ENCODE measurements at places on chromosomes 6 and 20.

GRCh38 chr20:57013741-57014140 lies 252.7 kb downstream of the BMP7 start:
- DNase-seq, result no peak

- no peak for DNase-seq
Measured at GRCh38 chr20:48282591-48283228, 497.4 kb upstream of the SULF2 start.

DNA sequence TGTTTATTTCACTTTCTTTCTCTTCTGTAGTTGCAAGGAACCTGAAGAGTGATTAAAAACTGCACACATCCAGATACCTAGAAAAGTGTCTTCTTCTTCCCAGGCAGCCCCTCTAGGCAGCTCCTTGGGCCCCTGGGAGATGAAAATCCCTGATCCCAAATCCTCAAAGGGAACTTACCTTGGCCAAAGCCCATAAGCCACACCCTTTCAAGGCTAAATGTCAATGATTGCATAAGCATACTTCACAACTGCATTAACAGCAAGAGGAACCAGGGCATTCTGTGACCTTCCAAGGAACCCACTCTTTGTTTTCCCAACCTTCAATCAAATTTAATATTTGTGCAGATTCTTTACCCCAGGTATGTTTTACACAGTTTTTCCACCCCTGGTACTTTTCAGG lies 4.4 kb upstream of the HMGN3 start:
- DNase-seq, result no peak

- no peak for DNase-seq
Measured at GRCh38 chr20:20002101-20002998, 14.8 kb upstream of the NAA20 start.

DNA sequence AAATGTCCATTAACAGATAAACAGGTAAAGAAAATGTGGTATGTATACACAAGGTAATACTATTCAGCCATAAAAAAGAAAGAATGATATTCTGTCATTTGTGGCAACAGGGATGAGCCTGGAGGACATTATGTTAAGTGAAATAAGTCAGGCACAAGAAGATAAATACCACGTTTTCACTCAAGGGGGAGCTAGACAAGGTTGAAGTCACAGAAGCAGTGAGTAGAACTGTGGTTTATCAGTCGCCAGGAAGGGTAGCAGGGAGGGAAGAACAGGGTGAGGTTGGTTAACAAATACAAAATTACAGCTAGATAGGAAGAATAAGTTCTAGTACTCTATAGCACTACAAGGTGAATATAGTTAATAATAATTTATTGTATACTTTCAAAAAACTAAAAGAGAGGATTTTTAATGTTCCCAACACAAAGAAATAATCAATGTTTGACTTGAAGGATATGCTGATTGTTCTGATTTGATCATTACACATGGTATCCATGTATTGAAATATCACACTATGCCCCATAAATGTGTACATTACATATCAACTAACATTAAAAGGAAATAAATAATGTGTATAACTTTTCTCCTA lies 21.1 kb downstream of the RTN4IP1 start:
- no peak for DNase-seq

DNA sequence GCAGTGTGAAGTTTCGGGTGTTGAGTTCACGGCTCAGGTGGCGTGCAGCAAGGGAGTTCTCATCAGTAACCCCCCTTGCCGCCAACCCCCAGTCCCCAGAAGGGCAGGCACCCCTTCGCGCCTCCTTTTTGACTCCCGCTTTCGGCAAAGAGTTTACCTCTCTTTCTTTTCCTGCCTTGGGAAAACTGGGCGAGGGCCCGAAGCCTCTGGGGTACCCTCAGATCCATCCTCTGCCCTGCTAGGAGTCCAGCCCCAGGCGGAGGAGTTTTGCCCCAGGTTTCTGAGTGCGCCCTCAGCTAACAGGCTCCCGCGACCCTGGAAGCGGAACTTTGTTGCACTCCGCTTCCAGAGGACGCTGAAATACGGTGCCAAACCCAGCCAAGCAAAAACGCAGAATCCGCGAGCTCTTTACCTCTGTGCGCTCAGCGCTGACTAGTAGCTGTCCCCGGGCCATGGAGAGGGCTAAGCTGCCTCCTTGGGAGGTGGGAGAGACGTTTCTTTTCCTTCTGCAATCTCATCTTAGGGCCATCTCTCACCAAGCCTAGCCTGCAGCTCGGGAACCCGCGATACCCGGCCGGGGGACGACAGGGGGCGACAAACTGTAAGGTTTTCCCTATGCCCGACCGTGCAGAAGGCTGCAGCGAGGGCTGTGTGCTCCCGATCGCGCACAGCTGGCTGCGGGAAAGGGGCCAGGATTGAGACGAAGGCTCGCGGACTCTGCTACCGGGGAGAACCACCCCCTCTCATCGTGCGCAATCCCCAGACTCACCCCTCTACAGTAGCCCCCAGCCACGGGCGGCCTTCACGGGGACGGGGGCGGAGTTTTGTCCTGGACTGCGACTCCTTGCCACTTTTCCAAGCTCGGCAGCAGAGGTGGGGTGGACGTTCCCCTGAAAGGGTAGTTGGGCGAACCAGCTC lies 2.7 kb upstream of the PAX1 start:
- no peak for DNase-seq

DNA sequence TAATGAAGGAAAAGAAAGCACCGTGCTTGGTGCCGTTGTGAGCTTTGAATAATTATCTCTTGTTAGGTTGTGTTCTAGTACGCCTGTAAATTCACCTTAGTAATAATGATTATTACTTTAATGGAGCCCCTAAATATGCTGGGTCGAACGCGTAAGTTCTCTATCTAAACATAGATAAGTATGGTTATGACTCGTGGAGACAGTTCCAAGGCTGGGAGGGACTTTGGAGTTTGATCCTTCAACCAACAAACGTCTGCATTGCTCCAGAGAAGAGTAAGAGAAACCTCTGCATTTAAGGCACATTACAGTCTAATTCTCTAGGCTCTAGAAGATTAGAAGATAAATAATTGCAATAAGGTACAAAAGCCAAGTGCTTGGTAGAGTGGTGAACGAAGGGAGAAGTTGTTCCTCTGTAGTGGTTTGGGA lies 514 bp downstream of the ACOT13 start:
- no peak for DNase-seq

DNA sequence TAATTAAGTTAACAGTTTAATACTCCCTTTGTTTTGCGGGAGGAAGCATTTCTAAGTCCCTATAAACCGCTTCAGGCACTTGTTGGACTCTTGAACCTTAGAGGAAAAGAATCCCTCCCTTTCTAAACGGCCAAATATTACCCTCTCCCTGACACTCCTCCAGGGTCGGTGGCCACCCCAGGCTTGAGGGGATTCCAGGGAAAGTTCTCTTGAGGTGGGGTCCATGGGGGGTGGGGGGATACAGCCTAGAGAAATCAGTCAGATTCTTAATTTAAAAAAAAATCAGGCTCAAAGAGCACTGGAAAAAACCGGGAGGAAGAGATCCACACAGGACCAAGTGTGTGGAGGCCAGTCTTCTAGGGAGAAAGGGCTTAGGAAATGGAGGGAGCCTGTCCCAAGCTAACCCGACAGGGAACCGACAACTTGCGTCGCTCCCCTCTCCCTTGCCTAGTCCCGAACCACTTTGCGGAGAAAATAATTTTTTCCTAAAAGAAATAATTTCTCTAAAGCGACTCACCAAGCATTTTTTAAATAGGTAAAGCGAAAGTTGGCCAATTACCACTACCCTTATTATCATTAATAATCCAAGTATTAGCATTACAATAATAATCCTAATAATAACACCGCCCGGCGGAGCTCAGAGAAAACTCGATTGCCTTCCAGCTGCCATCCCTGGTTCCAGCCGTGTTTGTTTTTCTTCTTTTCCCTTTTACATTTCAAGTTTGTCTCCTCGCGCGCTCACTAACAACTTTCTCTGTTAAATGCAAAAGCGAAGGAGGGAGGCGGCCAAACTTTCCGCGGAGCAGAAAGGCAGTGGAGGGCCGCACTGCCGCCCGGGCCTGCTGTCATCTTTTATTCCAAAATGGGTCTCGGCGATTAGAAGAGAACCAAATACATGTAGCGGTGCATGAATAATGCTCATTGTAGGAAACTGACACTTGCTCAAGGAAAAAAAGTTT lies 4.8 kb downstream of the NR2E1 start:
- no peak for DNase-seq

DNA sequence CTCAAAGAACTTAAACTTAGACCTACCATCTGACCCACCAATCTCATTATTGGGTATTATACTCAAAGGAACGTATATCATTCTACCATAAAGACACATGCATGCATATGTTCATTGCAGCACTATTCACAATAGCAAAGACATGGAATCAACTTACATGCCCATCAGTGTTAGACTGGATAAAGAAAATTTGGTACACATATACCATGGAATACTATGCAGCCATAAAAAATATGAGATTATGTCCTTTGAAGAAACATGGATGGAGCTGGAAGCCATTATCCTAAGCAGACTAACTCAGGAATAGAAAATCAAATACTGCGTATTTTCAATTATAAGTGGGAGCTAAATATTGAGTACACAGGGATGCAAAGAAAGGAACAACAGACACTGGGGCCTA lies 166.4 kb upstream of the GLP1R start:
- DNase-seq, result no peak

DNA sequence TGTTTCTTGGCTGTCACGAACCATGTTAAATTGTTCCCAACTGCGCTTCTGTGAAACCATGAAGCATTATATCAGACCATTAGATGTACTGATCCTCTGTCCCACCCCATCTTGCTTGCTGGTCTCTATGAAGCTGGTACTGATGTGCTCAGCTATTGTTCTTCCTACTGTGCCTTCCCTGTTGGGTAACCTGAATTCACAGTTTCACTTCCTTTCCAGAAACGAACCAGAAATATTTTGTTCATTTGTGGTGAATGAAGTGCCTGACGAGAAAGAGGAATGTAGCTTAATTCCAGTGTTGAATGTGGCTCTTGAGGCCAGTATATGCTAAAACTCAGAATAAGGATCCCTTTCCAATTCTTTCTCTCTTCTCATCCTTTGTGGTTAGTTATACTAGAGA lies 58.1 kb upstream of the SNAP91 start:
- DNase-seq, result no peak

DNA sequence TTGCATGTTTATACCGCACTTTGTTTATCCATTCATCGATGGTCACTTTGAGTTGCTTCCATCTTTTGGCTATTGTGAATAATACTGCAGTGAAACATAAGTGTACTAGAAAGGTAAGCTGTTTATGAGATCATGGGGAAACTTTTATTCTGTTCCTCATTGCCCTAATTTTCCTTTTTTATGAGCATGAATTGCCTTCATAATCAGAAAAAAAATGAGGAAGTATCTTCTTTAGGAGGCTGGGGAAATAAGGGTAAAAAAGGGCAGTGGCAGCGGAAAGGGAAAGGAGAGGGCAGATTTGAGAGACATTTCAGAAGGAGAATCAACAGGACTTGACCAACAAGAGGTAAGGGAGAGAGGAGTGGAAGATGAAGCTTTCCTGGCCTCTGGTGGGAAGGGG lies 14.3 kb upstream of the SERINC3 start:
- DNase-seq, result no peak

GRCh38 chr6:40912158-40912946 lies 126.7 kb downstream of the UNC5CL start:
- no peak for DNase-seq

- DNase-seq, result no peak
Measured at GRCh38 chr20:25308671-25309394, 60.9 kb downstream of the PYGB start.

- DNase-seq, result no peak
Measured at GRCh38 chr6:13375360-13375878, 47.1 kb upstream of the TBC1D7 start.

- no peak for DNase-seq
Measured at GRCh38 chr6:35008858-35009257, 119.8 kb downstream of the ANKS1A start.

GRCh38 chr6:37987559-37987958 lies 168.0 kb downstream of the ZFAND3 start:
- no peak for DNase-seq

DNA sequence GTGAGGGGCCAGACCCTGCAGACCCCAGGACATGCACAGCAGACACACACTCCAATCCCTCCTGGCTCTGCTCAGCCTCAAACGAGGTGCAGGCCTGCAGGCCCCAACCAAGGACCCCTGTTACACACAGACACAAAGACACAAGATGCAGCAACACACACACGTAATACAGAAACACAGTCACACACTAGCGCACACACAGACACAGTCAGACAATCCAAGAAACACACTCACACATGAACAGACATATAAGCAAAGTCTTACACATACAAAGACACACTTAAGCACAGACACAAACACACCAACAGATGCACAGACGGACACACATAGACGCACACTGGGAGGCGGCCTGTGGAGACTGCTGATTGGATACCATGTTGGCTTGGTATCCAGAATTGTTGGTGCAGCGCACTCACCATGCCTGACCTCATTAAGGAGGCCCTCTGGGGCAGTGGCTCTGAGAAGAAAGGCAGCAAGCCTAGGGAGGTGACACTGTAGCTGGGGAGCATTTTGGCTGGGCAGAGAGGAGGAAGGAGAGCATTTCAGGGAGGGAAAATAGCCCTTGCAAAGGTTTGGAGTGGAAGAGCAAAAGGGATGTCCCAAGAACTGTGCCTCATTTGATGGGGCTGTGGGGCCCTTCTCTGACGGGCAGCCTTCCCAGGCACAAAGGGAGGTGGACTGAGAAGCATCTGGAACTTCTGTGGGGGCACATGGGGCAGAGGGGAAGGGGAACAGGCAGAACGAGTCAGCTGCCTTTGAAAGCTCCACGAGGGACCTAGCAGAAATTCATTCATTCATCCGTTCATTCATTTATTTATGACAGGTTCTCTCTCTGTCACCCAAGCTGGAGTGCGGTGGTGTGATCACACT lies 1.4 kb upstream of the HSPA12B start:
- no peak for DNase-seq

DNA sequence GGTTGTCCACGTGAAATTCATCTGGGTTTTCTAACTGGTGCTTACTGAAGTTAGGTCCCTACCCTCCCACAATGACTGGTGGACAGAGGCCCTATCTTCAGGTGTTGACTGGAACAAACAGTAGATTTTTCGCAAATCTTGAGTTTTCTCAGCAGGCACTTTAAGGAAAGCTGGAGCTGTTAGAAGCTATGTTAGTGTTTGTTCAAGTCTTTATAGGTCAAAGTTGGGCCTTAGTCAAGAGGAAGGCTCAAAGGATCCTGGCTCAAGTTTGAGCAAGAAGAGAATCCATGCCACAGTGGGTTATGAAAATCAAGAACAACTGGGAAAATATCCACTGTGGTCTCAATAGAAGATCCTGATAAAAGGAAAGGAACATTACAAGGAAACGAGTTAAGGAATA lies 48.5 kb upstream of the ELOVL5 start:
- DNase-seq, result no peak

GRCh38 chr6:6942831-6943230 lies 164.9 kb upstream of the RREB1 start:
- DNase-seq, result no peak

- DNase-seq, result no peak
Measured at GRCh38 chr6:84161190-84161589, 66.3 kb downstream of the CEP162 start.

DNA sequence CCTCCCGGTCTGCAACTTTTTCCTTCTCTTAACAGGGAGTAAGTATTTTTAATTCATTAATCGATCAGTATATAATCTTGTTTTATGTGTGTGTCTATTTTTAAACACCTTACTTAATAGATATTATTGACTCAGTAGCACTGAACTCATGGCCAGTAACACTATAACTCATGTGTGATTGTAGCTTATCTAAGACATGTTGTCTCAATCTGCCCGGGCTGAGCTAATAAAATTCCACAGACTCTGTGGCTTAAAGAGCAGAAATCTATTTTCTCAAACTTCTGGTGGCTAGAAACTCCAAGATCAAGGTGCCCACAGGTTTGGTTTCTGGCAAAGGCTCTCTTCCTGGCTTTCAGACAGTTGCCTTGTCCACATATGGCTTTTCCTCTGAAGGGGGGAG lies 68.8 kb upstream of the TNFAIP3 start:
- DNase-seq, result no peak

Data from activated naive CD8-positive, alpha-beta T cell treated with anti-CD3 and anti-CD28 coated beads, Interleukin-2, amount 50 U/mL, for 16 hours (primary cell).